ENCODE measurements at places on chromosomes 1 and 21.

DNA sequence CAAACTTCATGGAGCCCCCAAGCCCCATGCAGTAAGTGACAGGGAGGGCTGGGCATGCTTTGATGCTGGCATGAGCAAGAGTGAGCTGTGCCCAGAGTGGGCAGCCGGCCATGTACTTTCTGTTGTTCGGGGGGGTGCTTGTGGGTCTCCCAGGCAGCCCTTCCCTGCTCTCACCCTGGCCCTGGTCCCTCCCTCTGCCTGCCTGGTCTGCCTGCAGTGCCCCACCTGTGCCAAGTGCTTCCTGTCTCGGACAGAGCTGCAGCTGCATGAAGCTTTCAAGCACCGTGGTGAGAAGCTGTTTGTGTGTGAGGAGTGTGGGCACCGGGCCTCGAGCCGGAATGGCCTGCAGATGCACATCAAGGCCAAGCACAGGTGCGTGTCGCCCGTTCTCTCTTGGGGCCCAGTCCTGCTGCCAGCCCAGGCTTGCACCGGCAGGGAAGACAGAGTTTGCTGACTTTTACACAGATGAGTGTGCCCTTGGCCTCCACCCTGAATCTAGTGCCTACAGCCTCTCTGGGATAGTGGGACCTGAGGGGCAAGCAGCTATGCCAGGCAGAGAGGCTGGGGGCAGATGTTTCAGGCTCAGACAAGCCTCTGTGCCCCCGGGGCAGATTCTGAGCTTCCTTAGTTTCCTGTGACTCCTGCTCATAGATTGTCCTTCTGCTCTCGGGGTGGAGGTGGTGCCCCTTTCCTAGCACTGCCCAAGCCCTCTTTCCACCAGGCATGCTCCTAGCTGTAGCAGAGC lies 7.6 kb downstream of the ZBTB48 start:
- peak overlapping the region; percentile 60 for H3K27ac ChIP-seq
- H3K27me3 ChIP-seq, result no peaks in the 10 kb centered on the region
- H3K36me3 ChIP-seq, result peaks cover 51% of the 10 kb centered on the region
- H3K4me3 ChIP-seq, result no peak overlapping the region
- no peak for DNase-seq
- H3K4me1 ChIP-seq, result peaks cover 17% of the 10 kb centered on the region

- no peak for DNase-seq
- H3K36me3 ChIP-seq, result no peaks in the 10 kb centered on the region
- H3K27ac ChIP-seq, result no peak overlapping the region
- no peaks in the 10 kb centered on the region for H3K27me3 ChIP-seq
- H3K4me3 ChIP-seq, result no peak overlapping the region
- peaks cover 12% of the 10 kb centered on the region for H3K4me1 ChIP-seq
These were observed 766.6 kb downstream of the ADGRL2 start for GRCh38 chr1:82567348-82567747.

GRCh38 chr1:214301526-214301925 lies 20.6 kb downstream of the SMYD2 start:
- H3K36me3 ChIP-seq, result no peaks in the 10 kb centered on the region
- no peak for DNase-seq
- H3K4me1 ChIP-seq, result no peaks in the 10 kb centered on the region

DNA sequence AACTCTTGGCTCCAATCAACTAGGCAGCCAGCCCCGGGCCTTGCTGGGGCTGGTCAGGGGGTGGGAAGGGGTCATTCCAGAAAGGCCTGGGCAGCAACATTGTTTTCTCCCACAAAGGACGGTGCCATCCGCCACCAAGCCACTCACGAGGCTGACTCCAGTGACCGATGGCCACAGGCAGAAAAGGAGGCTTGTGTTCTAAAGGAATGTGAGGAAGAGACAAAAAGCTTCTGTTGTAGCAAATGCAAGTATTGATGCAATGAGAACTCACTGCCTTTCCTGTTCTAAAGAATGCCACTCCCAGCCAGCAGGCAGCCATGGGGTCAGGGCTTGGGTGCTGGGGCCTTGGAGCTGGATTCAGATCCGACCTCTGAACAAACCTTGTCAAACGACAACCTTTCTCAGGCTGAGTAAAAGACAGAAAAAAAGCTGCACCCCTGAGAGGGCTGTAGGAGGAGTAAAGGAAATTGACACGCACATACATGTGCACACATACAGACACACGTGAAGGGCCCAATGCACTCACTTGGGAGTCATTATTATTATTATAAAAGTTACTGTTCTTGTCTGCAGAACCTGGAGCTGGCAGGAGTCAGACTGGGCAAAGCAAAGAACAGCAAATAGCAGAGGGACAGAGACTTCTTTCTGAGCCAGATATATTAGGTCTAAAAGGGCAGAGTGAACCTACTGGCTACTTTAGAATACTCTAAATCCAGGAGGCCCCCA lies 13.9 kb upstream of the PRMT2 start:
- H3K4me3 ChIP-seq, result no peak overlapping the region
- DNase-seq, result no peak
- H3K4me1 ChIP-seq, result no peaks in the 10 kb centered on the region
- peaks cover 4% of the 10 kb centered on the region for H3K27me3 ChIP-seq
- H3K27ac ChIP-seq, result no peak overlapping the region

DNA sequence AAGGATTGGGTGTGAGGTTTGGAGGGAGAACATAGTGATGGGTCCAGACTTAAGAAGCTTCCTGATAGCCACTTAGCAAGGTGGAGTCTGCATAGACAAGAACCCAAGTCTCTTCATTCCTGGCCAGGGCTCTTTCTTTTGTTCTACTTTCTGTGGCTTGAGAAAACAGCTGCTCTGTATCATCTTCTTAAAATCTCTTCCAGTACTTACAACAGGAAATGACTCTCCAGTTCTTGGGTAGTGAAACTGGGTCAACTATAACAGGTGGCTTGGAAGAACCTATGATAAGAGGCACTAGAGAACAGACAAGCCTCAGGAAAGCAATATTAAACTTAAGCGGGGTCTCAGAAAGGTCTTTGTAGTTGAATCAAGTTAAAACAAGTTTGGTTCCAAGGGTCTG lies 148.1 kb upstream of the USP24 start:
- no peaks in the 10 kb centered on the region for H3K36me3 ChIP-seq
- DNase-seq, result no peak
- H3K27me3 ChIP-seq, result no peaks in the 10 kb centered on the region
- no peak overlapping the region for H3K27ac ChIP-seq
- H3K4me3 ChIP-seq, result no peak overlapping the region

GRCh38 chr1:235998812-235999211 lies 66.1 kb downstream of the NID1 start:
- no peak overlapping the region for H3K4me3 ChIP-seq
- H3K27ac ChIP-seq, result peak overlapping the region; percentile 90
- H3K36me3 ChIP-seq, result peaks cover 7% of the 10 kb centered on the region
